NCI-H446 treated with DMSO at 0.1 percent for 48 hours (cell line): ENCODE measurements at places on chromosomes 1 and 21.
A peak's percentile ranks its signal among the peaks of the same experiment; 100 is the strongest.

DNA sequence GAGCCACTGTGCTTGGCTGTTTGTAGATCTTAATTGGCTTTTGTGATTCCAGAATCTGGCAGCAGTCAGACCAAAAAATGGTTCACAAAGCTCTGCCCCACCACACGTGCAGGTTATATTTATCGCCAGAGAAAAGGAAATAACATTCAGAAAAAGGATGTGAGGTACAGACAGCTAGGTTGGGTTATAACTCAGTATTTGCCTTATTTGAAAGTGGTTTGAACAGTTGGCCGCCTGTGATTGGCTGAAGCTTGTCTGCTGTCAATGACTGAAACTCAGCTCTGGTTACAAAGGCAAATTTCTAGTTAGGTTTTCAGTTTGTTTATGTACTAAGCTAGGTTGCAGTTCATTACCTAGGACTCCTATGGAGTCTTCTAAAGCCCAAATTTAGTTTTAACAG, 9.6 kb downstream of the SH3BGR start:
- DNase-seq: no peak

DNA sequence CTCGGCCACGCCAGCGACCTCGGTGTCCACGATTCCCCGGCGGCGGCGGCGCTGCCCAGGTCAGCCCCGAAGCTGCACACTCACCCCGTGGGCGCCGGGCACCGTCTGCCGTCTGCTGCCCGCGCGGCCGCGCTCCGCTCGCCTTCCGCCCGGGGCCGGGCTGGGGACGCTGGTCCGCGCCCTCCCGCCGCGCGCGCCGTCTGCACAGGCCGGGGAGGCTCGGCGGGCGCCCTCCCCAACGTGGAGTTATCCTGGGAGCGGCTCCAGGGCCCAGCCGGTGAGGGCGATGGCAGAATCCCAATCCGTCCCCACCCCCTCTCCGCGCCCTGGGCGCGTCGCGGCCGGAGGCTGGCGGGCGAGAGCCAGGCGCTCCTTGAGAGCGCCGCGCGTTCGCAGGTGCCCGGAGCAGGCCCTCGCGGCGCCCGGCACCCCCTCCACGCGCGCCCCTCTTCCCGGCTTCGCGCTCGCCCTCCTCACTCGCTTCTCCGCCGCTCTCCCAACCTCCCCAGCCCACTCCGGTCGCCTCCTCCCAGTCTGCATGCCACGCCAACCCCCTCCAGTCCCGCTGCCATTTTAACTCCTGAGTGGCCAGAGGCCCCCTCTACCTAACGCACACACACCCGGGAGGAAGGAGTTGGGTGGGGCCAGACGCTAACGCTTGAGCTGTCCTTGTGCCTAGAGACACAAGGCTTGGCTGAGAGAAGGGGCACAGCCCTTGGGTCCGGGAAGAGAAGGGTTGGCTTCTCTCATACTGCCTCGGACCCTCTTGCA, at the start of gene LRRN2:
LRRN2 (minus strand) TSS at position 503 of the 771 bp plus-strand sequence. CDS start 65,746 bp downstream, outside the sequence.
- DNase-seq: peak; percentile 51

- no peak for DNase-seq
Measured at GRCh38 chr1:41679531-41679930, 195.0 kb upstream of the EDN2 start.

- DNase-seq: no peak
Measured at GRCh38 chr1:213457733-213458132, 406.7 kb downstream of the RPS6KC1 start.

DNA sequence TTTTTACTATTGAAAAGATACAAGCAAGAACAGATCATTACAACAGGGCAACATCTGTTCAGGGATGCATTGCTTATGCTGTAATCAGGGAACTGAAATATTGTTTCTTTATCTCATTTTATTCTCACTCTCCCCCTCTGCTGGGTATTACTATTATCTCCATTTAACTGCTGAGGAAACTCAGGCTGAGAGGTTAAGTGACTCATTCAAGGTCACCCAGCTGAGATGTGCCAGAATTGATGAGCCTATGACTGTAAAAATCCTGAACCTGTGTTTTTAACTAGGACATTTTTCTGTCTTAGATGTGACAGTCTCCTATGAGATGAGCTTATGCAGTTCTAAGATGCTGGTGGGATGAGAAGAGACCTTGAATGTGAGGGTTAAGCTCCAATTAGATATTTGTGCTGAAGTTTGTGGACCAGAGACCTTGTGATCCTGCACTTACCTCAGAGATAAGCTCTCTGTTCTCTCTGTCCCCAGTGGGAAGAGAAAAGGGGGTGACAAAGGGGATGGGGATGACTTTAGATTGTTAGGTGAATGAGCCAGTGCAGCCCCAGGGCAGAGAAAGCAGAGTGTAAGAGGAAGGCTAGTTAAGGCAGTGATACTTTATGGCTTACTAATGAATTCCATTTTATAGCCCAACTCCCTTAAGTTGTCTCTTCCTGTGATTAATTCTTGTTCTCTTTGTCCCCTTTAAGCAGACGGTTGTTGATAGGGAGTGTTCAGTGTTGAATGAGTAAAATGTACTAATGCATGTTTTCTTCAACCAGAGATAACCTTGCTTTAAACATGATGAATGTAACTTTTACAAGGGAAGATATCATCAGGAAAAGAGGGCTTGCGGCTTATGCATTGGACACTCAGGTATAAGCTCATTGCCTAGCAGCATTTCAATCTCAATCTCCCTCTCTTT, 111.4 kb downstream of the HLX start:
- no peak for DNase-seq

- no peak for DNase-seq
Measured at GRCh38 chr1:14083706-14084105, 383.7 kb downstream of the PRDM2 start.

DNA sequence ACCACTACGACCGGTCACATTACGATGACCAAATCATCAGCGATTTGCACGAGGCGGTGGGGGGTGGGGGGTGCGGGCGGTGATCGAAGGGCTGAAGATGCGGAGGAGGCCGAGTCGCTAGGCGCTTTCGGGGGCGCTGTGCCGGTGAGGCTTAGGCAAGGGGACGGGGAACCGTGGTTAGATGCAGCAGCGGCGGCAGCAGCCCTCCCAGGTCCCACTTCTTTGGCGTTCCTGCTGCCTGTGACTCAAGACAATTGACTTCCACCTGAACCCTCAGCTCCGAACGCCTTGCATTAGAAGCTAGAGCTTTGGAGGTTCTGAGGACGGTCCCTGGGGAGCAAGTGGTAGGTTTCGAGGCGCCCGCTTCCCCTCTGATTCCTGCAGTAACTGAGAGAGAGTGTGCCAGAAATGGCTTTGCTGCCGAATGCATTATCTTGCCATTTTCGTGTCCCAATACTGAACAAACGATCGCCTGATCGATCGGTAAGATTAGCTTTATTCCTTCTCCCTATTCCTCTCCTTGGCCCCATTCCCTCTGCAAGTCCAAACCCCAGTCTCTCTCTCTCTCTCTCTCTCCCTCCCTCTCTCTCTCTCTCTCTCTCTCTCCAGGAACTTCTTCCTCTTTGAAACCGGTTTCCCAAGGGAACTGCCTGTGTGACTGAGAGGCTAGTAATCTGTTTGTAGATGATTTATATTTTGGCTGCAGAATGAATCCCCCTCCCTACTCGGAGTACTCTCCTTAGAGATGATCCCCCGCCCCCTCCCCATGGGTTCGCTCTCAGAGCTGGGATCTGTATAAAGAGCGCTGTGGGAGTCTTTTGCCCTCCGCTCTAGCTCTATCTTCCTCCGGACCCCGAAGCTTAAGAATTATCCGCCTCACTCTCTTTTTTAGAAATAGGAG, 735 bp upstream of the BRINP3 start:
- DNase-seq: peak; percentile 76

DNA sequence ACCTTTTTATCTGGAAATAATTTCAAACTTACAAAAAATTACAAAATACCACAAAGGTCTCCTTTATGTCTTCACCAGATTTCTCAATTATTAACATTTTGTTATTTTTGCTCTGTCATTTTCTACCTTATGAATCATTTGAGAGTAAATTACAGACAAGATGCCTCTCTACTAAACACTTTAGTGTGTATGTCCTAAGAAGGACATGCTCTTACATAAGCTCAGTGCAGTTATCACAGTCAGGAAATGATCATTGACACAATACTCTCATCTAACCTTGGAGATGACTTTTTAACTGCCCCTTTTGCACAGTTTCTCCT, 378.9 kb upstream of the RUNX1 start:
- DNase-seq: no peak

DNA sequence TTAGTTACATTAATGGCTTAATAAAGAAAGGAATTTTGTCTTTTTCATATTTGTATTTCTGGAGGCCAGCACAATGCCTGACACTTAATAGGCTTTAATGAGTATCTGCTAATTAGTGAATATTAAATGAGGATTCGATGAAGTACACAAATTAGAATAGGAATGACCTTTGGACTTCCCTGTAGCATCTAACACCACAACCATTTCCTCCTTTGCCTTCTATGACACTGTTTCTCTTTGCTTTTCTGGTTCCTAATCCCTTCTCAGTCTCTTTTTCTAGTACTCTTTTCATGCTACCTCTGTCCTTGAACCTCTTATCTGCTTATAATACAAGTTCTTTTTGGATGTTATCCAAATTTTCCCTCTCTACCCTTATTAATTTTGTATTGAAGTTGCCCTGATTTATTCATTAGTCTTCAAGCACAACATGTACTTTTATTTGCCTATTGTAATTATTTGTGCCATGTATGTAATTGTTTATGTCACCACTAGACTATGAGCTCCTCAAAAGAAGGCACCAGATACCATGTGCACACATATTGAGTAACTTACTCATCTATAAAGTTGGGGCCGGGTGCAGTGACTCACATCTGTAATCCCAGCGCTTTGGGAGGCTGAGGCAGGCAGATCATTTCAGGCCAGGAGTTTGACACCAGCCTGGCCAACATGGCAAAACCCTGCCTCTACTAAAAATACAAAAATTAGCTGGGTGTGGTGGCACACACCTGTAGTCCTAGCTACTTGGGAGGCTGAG, 23.8 kb downstream of the RPS27 start:
- DNase-seq: no peak

DNA sequence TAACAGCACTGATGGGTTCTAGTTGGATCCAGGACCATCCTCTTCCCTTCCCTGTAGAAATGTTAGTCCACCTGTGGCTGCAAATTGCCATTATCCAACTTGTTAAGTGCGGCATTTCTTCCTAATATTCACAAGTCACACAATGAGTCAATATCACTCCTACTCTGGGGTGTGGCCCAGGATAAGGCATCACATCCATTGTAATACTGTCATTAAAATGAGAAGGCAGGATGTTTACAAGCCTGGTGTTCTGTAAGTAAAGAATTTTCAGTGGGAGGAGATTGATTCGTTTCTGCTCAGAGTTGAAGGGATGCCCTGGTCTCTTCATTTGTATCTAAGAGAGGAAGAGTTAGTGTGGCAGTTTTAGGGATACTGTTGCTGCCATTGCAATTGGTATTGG, 18.1 kb upstream of the ARHGAP29 start:
- no peak for DNase-seq

GRCh38 chr1:39238476-39238875, 34.0 kb downstream of the MACF1 start:
- DNase-seq: no peak

DNA sequence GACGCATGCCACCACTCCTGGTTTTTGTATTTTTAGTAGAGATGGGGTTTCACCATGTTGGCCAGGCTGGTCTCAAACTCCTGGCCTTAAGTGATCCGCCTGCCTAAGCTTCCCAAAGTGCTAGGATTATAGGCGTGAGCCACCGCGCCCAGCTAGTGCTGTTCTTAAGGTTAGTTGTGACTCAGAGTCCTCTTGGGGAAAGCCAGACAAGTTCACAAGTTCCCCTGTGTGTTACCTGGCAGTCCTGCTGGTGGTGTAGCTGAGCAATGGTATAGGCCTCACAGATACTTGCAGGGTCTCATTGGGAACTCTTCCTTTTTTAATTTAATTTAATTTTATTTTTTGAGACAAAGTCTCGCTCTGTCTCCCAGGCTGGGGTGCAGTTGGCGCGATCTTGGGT, 10.6 kb downstream of the CFAP126 start:
- DNase-seq: no peak

DNA sequence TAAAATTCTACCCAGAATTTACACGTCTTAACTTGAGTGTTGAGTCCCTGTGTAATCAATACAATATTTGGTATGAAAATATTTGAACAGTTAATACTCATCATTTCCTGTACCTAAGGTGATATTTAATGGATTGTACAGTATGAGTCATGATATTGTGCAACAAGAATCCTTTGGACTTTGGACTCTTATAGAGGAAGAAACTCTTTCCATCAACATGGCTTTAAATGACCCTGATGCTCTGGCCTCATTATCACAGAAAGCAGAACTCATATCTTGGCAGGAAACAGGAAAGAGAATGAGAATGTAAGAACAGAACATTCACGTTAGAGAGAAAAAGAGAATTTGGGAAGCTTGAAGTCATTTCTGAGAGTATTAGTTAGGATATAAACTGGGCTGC, 168.8 kb upstream of the B3GALT2 start:
- DNase-seq: no peak

- DNase-seq: no peak
Measured at GRCh38 chr1:207454046-207454964, at the start of gene CR2. TSS of gene CR2 (plus strand) at chr1:207454328. CDS start at chr1:207454419, 91 bp downstream.

DNA sequence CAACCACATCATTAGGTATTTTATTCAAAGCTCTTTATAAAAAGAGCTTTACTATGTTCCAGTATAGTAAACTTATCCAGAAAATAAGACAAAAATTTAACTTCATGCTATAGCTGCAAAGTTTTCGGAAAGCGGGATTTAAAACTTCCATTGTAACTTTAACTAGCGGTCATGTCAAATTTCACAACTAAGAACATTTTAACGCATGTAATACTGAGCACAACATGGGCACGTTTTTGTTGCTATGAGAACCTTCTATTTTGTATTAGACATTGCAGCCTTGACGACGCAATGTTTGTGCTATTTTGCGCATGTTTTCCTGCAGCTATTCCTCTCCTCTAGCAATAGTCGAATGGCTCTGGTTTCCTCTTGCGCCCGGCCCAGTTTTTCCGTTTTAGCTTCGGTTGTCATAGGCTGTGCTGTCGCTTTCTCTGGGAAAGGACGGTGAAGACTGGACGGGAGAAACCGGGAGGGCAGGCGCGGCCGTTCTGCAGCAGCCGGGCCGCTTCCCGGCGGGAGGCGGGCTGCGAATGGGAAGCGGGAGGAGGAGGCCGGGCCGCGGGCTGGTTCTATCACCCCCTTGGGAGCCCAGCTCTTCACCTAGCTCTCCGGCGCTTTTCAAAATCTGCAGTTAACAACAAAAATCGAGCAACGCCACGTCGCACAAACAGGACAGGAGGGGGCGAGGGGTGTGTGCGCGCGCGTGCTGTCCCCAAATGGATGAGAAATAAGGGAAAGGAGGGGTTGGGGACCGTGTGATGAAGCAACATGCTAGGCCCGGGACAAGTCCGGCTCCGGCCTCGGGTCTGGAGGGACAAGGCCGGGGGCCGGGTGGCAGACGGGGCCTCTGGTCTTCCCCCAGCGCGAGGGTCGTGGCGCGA, 105.3 kb upstream of the HNRNPU start:
- DNase-seq: peak; percentile 46

GRCh38 chr1:219927956-219928790, at the start of gene SLC30A10:
TSS of gene SLC30A10 (minus strand) at chr1:219928557. CDS start at chr1:219928440, 117 bp downstream.
- DNase-seq: no peak

- peak; percentile 52 for DNase-seq
Measured at GRCh38 chr1:209367061-209367772, 216.3 kb upstream of the CAMK1G start.

DNA sequence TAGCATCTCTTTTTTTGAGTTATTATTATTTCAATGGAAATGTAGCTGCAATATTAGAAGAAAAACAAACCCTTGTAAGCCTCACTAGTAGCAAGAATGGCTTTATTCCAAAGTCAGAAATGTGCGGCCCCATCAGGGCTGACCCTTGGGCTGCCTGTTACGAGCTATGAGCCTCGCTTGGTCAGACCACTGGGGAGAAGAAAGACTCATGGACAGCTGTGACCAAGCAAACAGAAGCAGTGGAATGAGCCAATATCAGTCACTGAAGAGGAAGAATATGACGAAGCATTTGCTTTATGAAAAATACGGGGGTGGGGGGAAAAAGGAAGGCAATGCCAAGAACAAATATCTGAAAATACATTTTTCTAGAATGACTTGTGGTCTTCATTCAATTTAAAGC, 504.5 kb downstream of the LMO4 start:
- no peak for DNase-seq
